Stromal cell of bone marrow (primary cell): ENCODE measurements at places on chromosomes 4 and X.
A peak's percentile ranks its signal among the peaks of the same experiment; 100 is the strongest.

DNA sequence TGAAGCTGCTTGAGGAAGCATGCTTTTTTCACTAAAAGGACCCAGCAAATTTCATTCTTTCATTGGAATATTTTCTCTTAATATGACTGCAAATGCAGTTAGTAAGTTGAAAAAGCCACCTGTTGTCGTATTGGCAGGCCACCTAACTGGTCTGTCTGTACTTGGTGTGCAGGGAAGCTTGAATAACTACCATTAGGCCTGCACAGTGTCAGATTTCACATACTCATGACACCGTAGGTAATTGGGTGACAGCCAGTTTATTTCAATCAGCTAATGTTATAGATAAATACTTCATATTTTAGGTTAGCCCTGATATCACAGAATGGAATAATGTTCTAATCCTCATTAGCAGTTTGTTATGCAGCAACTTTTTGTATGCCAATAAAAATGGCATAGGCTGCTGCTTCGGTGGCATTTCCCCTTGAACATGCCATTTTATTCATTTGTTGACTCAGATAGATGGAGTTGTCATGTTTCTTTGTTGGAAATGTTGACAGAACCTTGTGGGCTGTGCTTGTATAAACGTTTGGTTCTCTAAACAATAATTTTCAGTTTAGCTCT lies 173.7 kb downstream of the RPA4 start:
- no peak for DNase-seq

DNA sequence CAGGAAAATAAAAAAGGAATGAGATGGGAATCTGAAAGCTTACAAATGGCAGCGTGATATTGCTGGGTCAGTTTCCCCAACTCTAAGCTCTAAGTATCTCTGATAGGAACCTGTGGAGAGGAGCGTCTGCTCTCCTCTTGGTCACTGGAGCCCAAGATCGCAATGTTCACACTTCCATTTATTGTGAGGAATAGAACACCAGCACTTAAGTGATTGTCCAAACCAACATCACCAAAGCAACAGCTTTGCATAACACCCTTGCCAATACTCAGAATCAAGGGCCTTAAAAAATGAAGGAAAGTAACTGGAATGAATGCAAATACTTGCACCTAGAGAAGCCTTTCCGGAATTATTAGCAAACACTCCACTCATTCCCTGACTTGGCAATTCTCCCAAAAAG lies 46.8 kb upstream of the ATXN3L start:
- DNase-seq: no peak

- no peak for DNase-seq
Observed at GRCh38 chr4:155974476-155974749, 20.7 kb upstream of the CTSO start.

GRCh38 chr4:183788308-183788905 lies 116.7 kb upstream of the STOX2 start:
- no peak for DNase-seq

DNA sequence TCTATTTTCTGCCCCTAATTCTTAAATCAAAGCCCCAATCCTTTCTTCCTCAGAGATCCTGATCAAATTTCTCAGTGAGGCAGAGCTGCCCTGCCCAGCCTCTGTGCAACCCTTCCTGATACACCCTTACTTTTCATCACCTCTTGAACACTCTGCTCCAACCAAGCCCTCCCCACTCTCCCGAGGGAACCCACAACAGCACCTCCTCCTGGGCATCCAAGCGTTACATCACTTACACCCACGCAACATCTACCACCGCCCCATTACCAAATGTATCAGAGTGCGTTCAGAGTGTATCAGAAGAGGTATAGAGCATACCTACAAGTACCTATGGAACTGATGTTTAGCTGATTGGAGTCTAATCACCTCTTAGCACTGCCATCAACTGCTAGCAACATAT lies 186.5 kb downstream of the RAP1GDS1 start:
- no peak for DNase-seq

DNA sequence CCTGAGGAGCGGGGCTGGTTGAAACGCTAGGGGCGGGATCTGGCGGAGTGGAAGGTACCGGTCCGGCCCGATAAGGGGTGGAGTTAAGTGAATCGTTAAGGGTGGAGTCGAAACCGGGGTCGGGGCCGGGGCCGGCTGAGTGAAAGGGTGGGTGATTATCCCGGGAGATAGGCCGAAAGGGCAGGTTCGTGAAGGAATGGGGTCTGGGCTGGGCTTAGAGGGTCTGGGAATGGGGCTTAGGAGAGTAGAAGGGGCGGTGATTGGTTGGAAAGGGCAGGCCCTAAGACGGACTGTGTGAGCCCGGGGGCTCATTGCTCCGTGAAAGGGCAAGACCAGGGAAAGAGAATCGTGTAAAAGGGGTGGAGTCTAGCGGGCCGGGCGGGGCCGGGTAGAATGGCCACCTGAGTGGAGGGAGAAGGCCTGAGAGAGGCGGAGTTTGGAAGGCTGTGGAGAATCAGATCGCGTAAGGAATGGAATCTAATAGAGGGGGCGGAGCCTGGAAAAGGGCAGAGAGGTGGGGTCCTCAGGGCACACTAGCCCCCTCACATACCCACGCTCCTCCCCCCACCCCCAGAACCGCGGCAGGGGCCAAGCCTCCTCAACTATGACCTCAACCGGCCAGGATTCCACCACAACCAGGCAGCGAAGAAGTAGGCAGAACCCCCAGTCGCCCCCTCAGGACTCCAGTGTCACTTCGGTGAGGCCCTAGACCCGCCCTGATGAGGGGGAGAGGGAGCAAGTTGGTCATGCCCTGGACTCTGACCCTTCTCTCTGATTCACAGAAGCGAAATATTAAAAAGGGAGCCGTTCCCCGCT lies 430 bp downstream of the HDAC6 start:
- DNase-seq: peak; percentile 50

GRCh38 chr4:6408263-6408662 lies 64.2 kb downstream of the PPP2R2C start:
- DNase-seq: no peak

- no peak for DNase-seq
Observed at GRCh38 chr4:144347121-144347520, 206.6 kb upstream of the GYPA start.

DNA sequence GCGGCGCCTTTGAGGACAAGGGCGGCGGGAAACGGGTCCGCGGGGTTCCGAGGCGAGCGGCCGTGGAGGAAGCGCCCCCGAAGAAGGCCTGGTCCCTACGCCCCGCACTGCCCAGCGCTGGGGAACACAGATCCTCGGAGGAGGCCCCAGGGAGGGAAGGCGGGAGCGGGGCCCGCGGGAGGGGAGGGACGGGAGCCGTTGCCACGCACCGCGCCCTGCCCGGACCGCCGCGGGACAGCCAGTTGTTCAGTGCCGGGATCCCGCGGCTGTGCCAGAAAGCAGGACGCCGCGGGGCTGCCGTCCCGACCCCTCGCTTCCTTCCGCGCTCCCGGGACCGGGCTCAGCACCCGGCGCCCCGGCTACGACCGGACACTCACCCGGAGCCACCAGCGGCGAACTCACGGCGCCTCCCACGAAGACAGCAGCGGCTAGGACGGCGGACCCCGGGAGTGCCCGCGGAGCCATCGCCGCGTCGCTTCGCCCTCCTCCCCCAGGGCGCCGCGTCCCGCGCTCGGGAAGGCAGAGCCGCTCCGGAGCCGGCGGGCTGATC lies 278 bp downstream of the RELL1 start:
- DNase-seq: no peak

DNA sequence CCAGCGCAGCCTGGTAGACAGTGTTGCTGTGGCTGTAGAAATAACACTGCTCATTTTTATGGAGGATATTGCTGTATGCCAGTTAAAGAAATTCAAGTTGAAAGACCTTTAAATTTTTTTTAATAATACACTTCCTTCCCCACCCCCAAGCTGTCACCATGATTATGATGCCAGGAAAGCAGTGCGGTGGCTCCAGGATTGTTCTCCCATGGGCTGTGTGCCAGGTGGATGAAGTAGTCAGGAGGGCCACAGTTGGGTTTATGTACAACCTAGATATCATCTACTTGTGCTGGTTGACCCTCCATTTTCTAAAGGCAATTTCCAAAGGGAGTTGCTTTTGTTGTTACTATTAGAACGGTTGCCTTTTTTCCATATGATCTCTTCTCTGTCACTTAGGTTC lies 136.6 kb downstream of the AFF1 start:
- DNase-seq: no peak

DNA sequence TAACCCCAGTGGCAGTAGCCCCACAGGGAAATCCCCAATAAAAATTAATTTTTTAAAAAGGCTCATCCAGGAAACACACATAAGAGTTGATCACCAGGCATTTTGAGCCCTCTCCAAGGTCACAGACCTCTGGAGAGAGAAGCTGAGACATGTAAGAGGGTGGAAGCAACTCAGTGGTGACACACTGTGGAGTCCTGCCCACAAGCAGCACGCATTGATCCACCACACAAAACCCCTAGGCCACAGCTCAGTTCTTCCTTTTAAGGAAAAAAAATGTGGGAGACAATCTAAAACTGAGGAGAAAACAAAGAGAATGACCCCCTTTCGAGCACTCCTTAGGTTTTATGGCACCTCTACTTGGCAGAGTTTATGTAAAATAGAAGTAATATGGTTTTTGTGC lies 71.7 kb upstream of the S100G start:
- peak; percentile 36 for DNase-seq

DNA sequence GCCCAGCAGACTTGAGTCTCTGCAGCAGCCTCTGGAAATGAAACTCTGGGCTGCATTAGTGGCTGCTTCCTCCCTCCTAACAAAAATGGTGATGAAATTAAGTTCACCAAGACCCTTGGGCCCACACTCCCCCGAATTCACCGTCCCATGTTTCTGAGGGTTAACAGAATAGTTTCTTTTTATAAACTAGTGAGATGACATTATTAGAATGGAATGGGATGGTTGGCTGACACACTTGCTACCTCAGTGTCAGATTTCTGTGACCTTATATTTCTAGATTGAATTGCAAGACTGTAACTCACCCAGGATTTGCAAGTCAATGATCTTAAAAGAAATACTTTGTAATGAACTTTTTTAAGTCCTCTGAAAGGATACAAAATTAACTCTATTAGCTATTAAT lies 127.1 kb downstream of the SHROOM3 start:
- no peak for DNase-seq

GRCh38 chrX:8849458-8849857 lies 48.3 kb upstream of the FAM9A start:
- no peak for DNase-seq

DNA sequence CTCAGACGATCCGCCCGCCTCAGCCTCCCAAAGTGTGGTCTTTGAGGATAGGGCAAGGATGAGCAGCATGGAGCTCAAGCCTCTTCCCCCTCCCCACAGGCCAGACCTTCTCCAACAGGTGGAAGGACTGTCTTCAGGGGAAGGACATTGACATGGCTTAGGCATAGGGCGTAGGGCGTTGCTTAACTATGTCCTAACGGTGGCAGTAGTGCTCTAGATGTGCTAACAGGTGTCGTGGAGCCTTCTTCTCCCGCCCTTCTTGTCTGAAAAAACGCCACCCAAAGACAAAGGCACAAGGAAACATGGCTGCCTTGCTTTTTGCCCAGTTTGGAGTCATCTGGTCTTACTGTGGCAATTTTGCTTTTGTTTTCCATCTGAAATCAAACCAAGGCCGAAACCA lies 219.8 kb downstream of the OR13H1 start:
- DNase-seq: no peak

DNA sequence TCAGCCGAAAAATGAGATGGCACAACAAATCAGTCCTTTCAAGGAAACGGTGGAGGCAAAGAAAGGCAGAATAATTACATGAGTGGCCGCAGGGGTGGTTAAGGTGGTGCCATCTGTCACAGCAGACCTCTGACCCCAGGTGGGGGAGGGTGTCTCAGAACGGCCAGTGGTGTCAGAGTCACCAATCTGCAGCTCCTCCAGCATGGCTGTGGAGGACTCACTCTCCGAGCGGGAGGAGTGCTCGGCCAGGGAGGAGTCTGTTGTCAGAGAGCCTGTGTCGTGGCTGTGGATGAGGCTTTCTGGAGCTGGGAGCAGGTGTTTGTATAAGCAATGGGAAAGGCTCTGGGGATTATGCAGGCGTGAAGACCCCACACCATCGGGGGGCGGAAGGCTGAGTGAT lies 130.3 kb upstream of the PDLIM3 start:
- DNase-seq: no peak

DNA sequence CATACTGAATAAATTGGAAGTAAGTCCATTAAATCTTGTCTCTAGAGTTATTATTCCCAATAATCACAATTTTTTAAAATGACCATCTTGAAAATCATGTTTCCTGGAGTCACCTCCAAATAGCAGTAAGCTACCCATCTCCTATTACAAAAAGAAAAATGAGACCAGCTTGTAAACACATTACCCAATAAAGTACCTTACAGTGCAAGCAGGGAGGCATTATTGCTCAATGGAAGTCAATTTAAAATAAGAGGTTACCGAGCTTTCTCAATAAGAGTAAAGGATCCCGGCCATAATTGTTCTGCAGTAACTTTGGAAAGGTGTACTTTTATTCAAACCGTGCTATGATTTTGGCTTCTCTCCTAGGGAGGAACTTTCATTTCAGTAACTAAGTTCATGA lies 78.0 kb downstream of the DMD start:
- no peak for DNase-seq

DNA sequence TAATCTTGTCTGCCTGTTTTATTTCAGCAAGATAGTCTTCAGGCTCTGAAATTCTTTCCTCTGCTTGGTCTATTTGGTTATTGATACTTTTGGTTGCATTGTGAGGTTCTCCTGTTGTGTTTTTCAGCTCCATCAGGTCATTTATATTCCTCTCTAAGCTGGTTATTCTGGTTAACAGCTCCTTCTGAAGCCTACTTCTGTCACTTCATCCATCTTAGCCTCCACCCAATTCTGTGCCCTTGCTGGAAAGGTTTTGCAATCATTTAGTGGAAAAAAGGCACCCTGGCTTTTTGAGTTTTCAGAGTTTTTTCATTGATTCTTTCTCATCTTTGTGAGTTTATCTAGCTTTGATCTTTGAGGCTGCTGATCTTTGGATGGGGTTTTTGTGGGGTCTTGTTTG lies 647.7 kb downstream of the SPRY1 start:
- no peak for DNase-seq

GRCh38 chr4:95165926-95166524 lies 382.7 kb downstream of the UNC5C start:
- peak; percentile 49 for DNase-seq

- DNase-seq: no peak
Observed at GRCh38 chrX:71366674-71367256, 608 bp downstream of the TAF1 start.

GRCh38 chrX:110036162-110037033 lies 33.5 kb downstream of the TMEM164 start:
- no peak for DNase-seq

DNA sequence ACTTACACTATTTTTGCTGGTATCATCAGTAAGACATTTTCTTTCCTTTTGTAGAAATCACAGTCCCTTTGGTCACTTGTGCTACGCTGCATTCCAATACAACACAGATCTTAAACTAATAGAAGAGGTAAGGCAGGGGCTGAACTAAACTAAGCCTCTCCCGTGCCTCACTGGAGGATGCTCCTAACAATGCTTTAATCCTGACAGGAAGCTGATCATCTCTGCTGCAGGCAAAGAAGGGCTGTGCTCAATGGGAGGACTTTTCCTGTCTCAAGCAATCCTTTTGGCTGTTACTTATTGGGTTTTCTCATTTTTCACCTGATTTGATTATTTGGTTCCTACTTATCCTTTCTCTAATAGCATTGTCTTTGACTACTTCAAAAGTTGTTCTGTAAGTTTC lies 583.1 kb downstream of the INPP4B start:
- no peak for DNase-seq

- no peak for DNase-seq
Observed at GRCh38 chrX:57902633-57903032, 7.6 kb downstream of the ZXDA start.

- peak; percentile 46 for DNase-seq
Observed at GRCh38 chr4:59612235-59612634, 1587.9 kb upstream of the ADGRL3 start.

- no peak for DNase-seq
Observed at GRCh38 chr4:184857441-184858121, 31.8 kb upstream of the ACSL1 start.
